ENCODE measurements at places on chromosomes 11 and 22.

- no peak for DNase-seq
Observed at GRCh38 chr22:39237318-39238100, 7.3 kb downstream of the PDGFB start.

- no peak for DNase-seq
Observed at GRCh38 chr22:42623756-42624441, 9.2 kb upstream of the POLDIP3 start.

DNA sequence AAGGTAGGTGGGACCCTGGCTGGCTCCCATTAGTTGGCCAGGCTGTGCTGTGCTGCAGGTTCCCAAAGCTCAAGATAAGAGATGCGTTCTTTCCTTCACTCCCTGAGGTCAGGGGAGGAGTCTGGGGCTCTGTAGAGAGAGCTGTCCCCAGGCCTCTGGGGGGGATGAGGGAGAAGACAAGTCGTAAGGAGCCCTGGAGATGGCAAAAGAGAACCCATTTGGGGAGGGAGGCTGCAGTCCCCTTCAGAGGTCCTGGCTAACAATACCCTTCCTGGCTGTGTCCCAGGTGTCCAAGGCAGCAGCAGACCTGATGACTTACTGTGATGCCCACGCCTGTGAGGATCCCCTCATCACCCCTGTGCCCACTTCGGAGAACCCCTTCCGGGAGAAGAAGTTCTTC is 916 bp downstream of the GNG3 start:
- no peak for DNase-seq

- DNase-seq, result no peak
Observed at GRCh38 chr22:37778370-37779009, 29.2 kb upstream of the GCAT start.

DNA sequence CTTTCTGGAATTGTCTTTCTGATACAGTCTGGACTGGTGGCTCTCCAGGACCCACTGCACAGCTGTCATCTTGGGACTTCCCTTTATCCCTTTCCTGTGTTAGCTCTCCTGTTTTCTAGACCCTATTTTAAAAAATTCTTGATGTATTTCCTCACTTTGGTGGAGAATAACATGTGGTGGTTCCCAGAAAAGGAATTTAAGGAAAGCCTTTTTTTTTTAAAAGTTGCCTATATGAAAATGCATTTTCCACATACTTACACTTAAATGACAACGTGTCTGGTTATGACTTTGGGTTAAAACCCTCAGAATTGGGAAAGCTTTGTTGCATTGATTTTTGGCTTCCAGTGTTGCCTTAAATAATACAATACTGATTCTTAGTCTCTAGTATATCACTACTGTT is 400.7 kb downstream of the TMEM135 start:
- DNase-seq, result no peak

DNA sequence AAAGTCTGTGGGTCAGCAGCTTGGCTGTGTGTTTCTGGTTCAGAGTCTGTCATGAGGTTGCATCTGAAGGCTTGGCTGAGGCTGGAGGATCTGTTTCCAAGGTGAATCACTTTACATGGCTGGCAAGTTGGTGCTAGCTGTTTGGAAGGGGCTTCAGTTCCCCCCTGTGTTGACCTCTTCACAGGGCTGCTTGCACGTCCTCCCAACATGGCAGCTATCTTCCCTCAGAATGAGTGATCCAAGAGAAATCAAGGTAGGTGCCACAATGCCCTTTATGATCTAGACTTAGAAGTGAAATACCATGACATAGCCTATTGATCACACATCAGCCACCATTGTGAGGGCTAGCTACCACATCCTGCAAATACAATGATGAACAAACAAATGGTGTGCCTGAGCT is 9.9 kb downstream of the APOA4 start:
- no peak for DNase-seq

- DNase-seq, result no peak
Observed at GRCh38 chr22:30182350-30182745, 64.2 kb downstream of the LIF start.

DNA sequence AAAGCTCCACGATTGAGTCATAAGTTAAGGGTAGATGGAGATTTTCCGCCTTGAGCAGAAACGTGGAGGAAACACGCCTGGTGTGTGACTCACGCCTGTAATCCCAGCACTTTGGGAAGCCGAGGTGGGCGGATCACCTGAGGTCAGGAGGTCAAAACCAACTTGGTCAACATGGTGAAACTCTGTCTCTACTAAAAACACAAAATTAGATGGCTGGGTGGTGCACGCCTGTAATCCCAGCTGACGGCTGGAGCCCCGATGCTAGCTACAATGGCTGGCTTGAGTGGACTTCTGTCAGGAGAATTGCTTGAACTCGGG is 17.3 kb upstream of the DGCR8 start:
- DNase-seq, result no peak

DNA sequence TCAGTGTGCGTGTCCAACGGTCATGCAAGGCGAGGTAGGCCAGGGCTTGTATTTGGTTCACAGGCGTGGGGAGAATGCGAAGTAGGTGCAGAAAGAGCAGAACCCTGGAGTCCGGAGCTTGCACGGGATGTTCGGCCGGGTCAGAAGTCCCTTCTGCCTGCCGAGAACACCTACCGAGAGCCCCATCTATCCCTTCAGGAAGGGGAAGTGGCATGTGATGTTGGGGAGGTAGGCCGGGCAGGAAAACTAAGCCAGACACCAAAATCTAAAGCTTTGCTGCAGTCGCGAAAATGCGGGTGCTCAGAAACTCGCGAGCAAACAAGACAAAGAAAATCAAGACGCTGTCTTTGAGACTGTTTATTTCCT is 435 bp upstream of the TAF6L start:
- DNase-seq, result no peak

DNA sequence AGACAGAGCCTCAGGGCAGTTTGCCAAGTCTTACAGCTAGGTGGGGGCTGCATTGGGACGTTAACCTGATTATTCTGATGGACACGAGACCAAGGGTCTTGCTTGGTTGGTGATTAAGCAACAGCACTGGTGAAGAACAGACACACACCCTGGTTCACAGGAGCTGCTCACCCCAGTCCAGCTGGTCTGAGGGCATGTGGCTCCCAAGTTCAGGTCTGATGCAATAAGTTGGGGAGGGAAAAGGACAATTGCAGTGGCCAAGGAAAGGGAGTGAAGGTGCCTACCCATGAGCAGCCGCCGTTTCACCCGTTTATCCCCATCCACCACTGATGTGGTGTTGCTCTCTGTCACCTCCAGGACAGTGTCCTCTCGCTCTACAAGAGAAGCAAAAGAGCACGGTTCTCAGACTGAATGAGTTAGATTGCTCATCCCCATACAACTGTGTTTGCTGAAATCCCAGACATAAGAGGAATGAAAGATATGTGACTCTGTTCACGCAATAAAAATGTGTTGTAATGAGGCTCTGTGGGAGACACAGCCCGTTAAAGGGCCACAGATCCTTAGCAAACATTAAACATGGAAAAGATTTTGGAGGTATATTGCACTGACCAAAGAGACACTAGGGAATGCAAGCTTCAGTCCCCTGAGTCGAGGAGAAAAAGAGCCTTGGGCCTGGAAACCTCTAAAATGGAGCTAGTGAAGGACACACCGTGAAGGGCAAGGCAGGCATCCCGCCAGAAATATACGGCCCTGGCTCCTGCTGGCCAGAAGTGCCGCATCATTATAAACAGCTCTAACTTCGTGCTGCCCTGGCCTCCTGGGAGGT is 25.6 kb downstream of the SCUBE2 start:
- DNase-seq, result no peak

- DNase-seq, result no peak
Observed at GRCh38 chr22:22870577-22871404, 16.8 kb upstream of the IGLL5 start.

DNA sequence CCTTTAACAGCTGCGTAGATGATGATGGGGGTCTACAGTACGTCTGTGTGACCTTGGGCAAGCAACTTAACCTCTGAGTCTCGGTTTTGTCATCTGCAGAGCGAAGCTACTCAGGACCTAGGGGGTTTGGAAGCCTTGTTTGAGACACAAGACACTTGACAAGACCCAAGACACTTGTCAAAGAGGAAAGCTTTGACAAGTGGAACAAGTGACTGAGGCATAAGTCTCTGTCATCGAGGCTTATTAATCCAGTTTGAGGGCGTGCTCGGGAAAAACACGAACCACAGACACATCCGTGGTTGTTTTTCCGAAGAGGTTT is 732 bp upstream of the PC start:
- no peak for DNase-seq

- no peak for DNase-seq
Observed at GRCh38 chr11:113729456-113729855, 23.3 kb upstream of the TMPRSS5 start.

DNA sequence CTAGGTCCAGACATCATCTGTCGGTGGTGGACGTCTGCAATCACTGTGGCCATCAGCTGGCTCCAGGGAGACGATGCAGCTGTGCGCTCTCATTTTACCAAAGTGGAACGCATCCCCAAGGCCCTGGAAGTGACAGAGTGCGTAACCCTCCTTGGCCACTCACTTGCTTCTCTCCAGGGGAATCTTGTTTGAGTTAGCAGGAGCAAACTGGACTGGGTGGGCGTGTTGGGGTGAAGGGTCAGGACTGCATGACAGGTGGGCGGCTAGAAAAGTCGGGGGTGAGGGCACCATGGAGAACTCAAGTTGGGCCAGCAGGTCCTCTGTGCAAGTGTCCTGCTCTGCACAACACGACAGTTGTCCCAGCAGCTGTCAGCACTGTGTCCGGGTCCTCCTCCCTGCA is 16.2 kb downstream of the SHISA8 start:
- DNase-seq, result no peak

GRCh38 chr11:55658031-55658573 is 3.9 kb upstream of the OR4C6 start:
- no peak for DNase-seq

GRCh38 chr11:46918083-46918787 is at the start of gene LRP4:
Gene LRP4 (minus strand): TSS chr11:46918550. CDS start chr11:46918379, 171 bp downstream.
- DNase-seq, result no peak

GRCh38 chr11:19220903-19221724 is 19.3 kb upstream of the CSRP3 start:
- DNase-seq, result no peak

Measured in stimulated activated CD4-positive, alpha-beta T cell treated with anti-CD3 and anti-CD28 coated beads, Interleukin-1b, Interleukin-23, amount 100 ng/mL, for 1 hour (primary cell).